ENCODE measurements at places on chromosomes 4 and X.

DNA sequence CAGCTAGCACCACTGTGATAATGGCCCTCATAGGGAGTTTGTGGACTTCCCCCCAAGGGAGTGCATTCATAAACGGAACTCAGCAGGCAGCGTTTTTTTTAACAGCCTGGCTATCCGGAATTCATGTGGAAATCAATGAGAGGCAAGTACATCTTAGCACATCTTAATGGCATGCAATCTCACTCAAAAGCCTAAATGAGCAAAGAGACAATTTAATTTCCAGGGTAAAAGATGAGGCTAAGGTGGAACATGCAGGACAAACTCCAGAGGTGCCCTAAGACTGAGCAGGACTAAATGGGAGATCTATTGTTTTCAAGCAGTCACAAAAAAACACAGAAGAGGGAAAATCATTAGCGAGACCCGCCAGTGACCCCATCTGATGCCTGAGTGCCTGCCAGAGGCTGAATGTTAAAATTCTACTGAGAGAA, 243.5 kb upstream of the KCNIP4 start:
- DNase-seq: no peak

GRCh38 chrX:20147561-20147960, 5.9 kb upstream of the EIF1AX start:
- peak; percentile 13 for DNase-seq

GRCh38 chr4:620851-621261, 4.5 kb upstream of the PDE6B start:
- no peak for DNase-seq

- peak; percentile 53 for DNase-seq
These were observed 558.2 kb upstream of the DIPK2B start for GRCh38 chrX:45758738-45759397.

- no peak for DNase-seq
These were observed 11.4 kb downstream of the HTRA3 start for GRCh38 chr4:8280876-8281440.
